Stromal cell of bone marrow (primary cell): ENCODE measurements at places on chromosomes 2 and 18.

- no peak for DNase-seq
Observed at GRCh38 chr2:140986456-140986855, 1144.4 kb downstream of the LRP1B start.

- DNase-seq, result no peak
Observed at GRCh38 chr2:207012461-207012860, 73.1 kb downstream of the CPO start.

DNA sequence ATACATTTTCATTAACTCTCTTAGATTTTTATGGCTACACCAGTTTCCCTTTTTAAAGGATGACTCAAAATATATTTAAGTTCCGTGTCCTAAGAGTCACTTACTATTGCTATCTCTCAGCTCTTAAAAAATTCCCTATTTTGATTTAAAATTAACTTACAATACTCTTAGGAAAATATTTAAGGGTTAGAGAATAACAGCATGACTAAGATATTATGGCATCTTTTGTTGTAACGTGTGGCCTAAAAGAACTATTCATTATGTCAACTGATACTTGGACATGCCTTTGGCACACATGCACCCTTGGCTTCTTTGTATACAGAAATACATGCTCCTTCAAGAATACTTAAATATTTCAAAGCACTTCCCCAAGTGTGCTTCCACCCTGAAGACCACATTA, 42.3 kb downstream of the SCN3A start:
- peak; percentile 21 for DNase-seq

DNA sequence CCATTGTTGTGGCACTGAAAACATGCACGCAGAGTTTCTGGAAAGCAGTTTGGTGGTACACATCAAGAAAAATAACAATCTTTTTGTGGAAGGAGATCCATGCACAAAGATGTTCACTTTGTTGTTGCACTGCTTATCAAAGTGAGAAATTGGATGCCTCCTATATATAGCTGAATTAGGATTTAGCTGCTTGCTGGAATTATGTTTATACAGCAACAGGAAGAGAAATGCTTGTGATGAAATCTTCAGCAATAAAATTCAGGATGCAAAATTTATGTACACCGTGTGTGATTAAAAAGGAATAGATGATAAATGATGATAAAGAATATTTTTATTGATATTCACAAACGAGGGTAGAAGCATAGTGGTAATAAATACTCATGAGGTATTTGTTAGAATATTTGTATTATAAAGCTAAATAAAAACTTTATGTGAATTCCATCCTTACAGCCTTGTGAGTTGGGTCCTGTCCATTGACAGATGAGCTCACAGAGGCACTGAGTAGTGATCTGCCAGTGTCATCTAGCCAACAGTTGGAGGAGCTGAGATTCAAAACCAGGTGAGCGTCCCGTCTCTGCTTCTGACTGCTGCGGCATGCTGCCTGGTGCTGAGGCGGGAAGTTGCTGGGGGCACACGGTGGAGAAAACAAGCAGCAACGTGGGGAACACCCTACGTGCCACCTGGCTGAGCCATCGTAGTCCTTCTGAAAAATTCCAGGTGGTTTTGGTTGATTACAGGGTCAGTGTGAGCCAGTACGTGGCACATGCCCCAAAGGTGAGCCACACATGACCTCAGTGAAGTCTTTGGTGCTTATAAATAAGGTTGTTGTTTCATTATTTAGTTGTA, 80.2 kb downstream of the ASAP2 start:
- DNase-seq, result no peak

GRCh38 chr2:127670957-127671290, 4.4 kb downstream of the LIMS2 start:
- DNase-seq, result no peak

DNA sequence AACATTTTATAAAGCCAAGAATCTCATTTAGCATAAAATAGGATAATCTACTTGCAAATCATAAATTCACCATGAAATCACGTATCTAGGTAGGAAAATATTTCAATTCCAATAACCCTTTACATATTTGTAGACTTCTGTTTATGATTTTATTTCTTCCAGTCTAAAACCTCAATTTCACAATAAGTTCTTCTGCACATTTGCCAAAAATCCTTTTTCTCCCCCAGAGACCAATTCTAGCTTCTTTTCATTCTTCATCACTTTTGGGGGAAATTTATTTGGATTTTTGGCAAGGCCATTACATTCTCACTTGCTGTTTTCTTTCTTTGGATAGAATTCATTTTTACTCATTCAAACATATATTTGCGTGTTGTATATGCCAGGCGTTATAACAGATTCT, 86.8 kb downstream of the SPRED2 start:
- peak; percentile 59 for DNase-seq

DNA sequence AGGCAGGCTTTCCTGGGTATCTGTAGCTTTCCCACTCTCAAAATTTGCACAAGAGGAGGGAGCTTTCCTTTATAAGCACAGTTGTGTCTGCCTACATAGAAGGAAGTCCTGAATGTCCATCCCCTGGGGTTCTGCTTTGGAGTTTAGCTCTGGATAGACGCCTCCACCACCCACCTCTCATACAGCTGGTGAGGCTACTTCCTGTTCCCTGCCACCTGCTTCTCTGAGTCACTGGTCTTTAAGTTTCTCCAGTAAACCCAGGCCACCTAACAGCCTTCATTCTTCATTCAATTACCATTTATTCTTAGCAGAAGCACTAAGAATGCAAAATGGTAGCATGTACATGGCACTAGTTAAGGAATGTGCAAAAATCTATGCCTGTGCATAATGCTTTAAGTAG, 407.8 kb downstream of the CDH2 start:
- no peak for DNase-seq
